Esophagus muscularis mucosa (tissue), 4 donors: ENCODE measurements at places on chromosomes 3 and 15. TPM values are rescaled to one million over a fixed set of nuclear protein-coding genes. Genes with fewer than 3 reads are reported as not detected.
A peak's percentile ranks its signal among the peaks of the same experiment; 100 is the strongest.

MELTF gene
- 3.6 TPM for total RNA-seq

GRCh38 chr3:43214616-43215015 lies 71.7 kb upstream of the SNRK start:
- no peak for DNase-seq

DNA sequence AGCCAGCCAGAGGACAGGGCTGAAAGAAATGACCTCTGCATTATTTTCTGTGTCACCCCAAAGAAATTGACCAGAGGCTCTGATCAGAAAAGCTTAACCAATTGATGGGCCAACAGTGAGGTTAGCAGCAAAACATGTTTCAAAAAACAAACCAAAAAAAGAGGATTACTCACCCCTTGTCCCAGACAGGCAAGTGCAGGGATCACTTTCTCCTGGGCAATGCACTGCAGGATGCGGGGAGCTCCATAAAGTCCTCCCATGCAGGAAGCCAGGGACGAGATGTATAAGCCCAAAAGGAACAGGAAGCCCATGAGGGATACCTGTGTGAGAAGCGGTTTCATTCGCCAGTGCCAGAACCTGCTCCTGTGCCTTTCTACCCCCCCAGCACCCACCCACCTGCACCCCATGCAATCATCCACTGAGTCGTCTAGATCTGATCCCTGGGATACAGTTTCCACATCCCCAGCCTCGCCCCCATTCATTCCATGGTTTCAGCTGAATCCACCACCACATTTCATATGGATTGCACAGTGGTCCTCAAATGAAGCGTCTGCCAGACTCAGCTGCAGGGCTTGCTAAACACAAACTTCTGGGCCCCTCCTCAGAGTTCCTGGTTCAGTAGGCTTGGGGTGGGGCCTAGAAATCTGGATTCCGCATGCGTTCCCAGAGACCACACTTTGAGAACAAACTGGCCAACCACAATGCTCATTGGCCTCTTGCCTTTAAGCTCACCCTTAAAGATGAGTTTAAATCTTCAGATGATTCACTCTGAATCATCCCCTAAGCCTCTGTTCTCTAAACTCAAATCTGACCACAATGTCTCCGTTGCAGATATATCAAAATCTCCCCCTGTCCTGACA lies 54.4 kb upstream of the HEG1 start:
- peak; percentile 4 for DNase-seq

DNA sequence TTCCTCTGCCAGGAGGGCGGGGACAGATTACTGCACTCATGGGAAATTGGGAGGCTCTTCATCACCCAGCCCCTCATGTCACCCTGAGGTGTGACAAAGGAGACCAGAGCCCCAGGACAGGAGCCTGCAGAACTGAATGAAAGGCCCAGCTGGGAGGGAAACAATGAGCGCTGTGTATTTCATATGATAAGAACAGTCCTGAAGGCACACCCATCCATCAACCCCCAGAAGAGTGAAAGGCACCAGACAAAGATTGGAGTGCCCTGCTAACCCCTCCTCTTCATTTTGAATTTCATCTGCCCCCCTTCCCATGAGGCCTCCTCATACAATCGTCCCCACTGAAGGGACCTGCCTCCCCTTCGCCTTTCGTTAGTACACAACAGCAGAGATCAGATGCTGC lies 160.0 kb upstream of the PRICKLE2 start:
- DNase-seq = peak; percentile 62

GRCh38 chr15:46410705-46411104 lies 775.9 kb downstream of the SQOR start:
- DNase-seq = no peak

DNA sequence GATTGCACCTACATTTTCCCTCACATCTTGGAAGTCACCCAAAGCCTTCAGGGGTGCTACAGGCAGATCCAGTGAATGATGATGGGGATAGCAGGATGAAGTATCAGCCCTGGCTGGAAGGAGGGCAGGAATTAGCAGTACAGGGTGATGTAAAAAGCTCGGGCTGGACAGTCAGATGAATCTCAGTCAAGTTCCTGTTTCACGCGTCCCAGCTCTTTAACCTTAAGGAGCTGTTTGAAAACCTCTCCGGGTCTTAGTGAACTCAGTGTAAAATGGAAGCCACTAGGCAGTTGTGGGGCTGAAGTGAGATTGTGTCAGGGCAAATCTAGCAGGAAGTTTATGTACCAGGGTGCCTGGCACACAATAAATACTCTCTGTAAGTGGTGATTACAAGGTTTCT lies 166.4 kb upstream of the PROK2 start:
- no peak for DNase-seq

DNA sequence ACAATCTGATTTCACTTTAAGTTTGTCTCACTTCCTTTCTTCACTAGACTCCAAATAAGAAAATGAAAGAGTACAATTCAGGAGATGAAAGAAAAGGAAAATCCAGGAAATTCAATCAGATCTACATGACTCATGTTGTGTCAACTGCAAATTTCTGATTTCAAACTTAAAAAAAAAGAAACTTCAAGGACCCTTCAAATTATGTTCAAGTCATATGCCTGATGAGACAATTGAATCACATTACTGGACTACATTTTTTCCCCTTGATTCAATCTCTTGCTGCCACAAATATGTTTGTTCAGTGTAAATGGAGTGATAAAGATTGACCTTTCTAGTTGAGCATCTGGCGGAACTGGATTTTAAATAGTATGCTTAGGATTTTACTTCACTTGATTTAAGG lies 37.4 kb downstream of the FRMD5 start:
- no peak for DNase-seq

- no peak for DNase-seq
These were observed 228.7 kb downstream of the SLCO3A1 start for GRCh38 chr15:92082006-92082843.

MAN2A2 gene
- 80.9 TPM for total RNA-seq

DNA sequence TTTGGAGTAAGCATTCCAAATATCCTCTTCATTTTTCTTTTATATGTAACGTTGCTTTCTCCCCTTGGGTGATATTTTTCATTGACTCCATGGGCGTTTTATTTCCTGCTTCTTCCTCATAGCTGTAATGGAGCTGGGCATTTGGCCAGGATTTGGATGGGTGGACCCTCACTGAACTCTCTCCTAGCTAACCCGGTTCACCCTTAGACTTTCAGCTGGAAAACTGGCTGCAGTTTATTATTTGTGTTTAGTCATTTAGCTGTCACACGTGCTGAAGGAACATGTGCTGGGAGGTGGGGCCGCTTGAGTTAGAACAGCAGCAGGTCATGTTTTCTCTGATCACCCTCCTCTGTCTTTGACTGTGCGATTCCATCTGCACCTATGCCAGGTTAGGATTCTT lies 407.6 kb downstream of the ZIC1 start:
- DNase-seq = no peak

GOLGA8H gene
- 0.80 TPM for total RNA-seq
